Activated T-cell treated with anti-CD3 and anti-CD28 coated beads for 4 hours (primary cell): ENCODE measurements at places on chromosomes 7 and 10.

DNA sequence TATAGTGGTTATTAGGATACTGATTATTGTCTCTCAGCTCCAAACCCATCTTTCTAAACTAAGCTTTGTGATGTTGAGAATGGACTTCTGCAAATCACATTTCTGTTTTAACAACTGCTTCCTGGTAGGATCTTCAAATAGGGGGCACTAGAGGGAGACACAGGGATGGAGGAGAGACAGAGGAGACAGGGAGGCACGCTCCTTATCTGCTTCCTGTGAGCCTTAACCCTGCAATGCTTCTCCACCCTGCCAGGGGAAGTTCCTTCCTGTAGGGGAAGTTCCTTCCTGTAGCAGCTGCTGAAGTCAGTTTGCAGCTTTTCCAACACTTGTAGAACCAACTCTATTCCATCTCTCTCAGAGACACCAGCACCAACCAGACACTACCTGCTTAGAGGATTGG, 847.2 kb downstream of the CCSER2 start:
- no peak for DNase-seq

- no peak for DNase-seq
Observed at GRCh38 chr10:21728618-21729017, 194.6 kb downstream of the MLLT10 start.

GRCh38 chr7:112192236-112193154, 13.7 kb downstream of the DOCK4 start:
- DNase-seq: no peak

- no peak for DNase-seq
Observed at GRCh38 chr7:49845626-49846025, 72.2 kb downstream of the VWC2 start.

DNA sequence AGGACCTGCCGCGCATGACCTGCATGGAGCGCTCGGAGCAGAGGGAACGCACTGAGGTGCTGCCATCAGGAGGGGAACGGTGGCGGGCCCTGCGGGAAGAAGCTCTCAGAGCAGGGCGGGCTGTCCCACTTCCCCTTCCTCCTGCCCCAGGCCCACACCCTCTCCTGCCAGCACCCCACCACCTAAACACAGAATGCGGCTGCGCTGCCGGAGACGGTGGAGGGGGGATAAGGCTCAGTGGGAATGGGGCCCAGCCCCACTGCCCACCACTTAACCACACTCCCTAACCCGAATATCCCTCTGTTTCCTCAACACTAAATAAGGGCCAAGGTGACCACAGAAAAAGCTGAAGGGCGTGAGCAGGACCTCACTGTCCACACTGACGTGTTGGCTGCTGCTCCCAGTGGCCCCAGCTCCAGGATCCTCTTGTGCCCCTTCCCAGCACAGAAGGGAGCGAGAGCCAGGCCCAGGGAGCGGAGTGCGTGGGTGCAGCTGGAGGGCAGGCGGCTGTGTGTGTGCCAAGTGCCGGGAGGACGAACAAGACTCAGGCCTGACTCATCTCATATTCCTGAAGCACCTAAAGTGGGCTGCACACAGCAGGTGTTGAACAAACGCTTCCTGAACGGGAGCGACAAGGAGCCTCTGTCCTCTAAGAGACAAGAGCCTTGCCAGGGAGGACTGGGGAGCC, 116.8 kb downstream of the MAD1L1 start:
- no peak for DNase-seq

GRCh38 chr10:100024748-100025147, 15.0 kb upstream of the DNMBP start:
- DNase-seq: no peak

DNA sequence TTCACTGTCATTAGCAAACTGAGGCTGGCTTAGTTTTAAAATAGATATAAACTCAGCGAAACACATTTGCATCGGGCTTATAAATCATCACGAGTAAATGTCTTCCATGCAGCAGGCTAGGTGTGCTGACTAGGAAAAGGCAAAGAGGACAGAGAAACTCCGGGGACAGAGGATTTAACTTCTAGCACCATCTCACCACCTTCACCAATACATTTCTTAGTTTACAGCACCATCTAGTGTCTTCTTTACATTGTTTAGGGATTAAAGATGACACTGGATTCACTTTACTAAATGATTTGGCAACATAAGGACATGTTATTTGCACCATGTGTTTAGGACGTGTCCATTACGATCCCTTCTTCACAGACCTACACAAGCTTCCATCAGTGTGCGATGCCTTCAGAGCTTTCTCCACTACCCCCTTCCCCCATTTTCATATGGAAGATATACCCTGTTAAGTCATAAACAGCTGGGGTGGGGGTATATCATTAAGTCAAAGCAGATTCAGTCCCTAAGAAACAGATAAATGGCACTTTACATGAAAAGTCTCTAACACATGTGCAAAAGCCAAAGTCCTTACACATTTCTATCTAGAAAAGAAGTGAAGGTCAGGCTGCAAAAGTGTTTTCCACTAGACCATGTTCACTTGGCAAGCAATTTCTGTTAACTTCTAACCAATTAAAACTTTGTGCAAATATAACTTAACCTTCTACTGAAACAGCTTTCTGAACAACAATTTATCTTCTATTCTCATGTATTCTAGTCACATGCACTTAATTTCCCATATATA, 103.3 kb downstream of the GRB10 start:
- DNase-seq: no peak

DNA sequence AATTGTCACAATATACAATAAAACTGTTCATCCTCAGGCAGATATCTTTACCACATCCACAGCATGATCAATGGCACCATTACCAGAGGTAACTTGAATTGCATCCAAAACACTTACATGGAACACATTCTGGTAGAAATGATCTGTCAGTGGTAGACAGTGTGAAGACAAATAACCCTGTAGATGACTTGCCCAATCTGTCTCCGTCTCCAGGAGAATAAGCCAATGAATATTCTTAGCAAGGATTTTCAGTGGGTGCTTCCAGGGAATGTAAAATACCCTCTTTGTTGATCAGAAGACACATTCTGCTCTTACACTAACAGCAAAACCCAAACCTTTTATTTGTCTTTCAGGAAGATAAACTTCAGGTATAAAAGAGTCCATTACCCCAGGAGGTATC, 43.8 kb downstream of the VWC2 start:
- no peak for DNase-seq

- no peak for DNase-seq
Observed at GRCh38 chr10:23046027-23046426, 49.4 kb upstream of the MSRB2 start.

DNA sequence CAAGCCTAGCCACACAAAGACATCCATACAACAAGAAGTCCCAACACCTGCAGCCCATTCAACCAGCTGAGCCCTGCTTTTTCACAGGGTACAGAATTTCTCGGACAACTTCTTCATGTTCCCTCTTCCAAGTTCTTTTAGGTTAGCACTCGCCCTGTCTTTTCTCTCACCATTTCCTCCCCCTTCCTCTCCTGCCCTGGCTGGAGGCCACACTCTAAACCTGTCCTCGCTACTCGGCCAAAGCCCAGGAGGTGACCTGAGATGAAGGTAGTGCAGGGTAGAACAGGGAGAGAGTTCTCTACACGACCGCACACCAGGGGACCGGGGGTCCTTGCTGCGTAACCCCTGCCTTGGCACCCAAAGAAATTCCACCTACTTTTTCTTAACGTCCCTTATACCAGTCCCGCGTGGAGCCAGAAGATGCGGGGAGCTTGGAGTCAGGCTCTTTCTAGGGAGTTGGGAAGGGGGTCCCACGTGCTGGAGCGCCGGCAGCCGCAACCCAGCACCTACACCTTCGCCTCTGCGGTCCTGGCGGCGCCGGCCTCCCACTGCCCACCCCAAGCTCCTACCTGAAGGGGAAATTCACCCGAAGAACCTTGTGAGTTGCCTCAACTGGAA, 16.0 kb upstream of the DLX6 start:
- no peak for DNase-seq

- DNase-seq: no peak
Observed at GRCh38 chr7:67616517-67616916, 619.9 kb downstream of the TYW1 start.

DNA sequence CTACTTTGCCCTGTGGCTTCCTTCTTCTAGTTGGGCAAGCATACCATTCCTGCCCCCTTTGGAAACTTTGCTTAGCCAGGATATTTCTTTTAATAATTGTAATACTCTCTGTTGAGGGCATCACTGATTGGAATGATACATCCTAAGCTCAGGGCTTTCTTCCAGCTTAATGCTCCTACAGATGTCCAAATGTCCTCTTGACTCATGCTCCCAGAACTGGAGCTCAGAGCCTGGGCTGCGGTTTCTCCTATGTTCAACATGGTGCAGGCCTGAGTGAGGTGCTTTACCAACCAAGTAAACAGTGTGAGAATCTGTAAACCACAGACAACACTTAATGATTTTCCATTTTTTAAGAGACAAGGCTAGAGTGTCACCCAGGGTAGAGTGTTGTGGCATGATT, 108.6 kb downstream of the LRRC4 start:
- no peak for DNase-seq

DNA sequence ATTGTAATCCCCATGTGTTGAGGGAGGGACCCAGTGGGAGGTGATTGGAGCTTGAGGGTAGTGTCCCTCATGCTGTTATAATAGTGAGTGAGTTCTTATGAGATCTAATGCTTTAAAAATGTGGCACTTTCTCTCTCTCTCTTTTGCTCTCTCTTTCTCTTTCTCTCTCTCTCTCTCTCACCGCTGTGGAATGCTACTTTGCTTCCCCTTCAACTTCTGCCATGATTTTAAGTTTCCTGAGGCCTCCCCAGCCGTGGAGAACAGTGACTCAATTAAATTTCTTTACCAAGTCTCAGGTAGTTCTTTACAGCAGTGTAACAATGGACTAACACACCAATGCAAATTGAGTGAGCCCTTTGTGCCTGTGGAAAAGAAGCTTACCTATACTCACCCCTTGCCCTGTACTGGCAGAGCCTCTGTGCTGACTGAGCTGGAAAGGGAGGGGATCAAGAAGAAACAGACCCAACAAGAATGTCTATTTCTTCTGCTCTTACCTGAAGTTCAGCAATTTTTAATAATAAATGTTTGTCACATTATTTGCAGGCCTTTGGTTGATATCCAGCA, 642.5 kb upstream of the KCND2 start:
- no peak for DNase-seq

- no peak for DNase-seq
Observed at GRCh38 chr7:108613147-108613948, 43.7 kb downstream of the DNAJB9 start.

DNA sequence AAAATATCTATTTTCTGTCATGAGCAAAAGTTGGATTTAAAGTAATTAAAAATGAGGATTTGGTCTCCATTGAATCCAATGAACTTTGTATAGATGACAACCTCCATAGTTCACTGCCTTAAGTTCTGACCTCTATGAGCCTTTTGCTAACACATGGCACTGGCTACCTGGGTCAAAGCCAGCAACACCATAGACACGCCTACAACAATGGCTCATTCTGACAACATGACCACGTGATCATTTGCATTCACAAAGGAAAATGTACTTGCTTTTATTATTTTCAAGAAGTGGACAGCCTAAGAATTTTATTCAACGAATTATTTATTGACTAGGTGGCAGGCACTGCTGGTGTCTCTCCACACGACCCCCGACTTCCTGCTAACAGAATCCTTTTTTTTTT, 90.6 kb downstream of the CARD11 start:
- no peak for DNase-seq

GRCh38 chr10:33325929-33326328, 8.5 kb downstream of the NRP1 start:
- no peak for DNase-seq

DNA sequence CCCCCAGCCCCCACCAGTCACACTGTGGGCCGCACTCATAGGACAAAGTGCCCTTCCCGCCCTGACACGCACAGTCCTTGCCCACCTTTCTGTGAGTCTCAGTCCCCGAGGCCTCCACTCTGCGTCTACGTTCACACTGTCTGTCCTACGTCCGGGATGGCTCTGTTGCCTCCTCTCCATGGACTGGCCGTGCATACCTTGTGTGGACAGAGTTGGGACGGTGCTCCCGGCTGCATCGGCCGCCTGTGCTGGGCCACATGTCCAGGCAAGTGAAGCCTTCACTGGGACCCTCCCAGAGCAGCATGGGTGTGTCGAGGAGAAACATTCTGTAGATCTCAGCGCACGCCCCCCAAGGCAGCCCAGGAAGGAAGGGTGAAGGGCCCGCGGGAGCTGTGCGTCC, 239.0 kb downstream of the MGMT start:
- no peak for DNase-seq

DNA sequence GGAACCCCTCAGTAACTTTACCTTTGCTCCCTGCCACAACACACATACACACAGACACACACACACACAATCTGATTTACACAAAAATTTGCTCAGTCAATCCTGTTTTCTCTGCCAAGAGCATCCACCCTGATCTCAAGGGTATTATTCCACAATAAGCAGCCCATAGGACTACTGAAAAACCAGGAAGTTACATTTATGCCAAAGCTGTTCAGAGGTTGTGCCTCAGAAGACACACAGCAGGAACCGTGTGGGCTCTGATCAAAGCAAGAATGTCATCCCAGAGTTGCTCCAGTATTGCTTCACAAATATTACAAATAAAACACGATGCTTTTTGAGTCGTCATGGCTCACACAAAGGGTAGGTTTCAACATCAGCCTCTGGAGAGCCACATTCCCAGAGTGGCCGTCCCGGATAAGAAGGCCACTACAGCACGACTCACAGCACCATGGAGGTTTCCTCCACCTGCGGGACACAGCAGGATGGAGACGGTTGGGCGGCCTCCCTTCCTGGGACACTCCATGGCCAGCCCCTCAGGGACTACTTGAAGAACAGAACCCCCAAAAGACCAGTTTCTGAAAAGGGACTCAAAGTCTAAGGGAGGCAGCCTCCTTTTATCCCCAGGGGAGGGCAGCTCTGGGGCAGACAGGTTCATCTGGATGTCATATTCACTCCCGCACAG, 1.6 kb downstream of the AIFM2 start:
- DNase-seq: no peak

DNA sequence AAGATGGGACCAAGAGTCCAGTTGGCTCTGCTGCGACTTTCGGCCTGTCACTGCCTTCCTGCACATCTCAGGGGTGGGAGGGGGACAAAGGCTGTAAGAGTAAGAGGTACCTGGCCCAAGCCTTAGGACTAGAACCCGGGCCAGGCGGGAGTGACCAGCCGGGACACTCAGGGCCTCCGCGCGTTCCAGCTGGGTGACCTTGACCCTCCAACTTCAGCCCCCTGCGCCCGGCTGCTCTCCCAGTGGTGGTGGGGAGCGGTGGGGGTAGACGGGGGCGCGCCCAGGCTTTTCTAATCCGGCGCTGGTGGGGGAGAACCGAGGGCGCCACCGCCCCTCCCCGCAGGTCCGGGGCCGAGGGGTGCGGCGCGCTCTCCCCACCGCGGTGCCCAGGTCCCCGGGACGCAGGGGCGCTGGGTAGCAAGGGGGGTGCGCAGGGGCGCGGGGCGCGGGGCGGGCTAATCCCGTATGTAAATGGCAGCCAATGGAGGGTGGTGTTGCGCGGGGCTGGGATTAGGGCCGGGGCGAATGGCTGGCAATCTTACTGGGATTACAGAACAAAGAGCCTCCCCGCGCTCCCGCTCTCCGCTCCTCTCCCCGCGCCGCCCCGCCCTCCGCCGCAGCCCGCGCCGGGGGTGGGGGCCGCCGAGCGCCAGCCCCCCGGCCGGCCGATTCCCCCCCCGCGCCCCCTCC, at the start of gene GTF2IRD1:
TSS of gene GTF2IRD1 (plus strand) at position 585 of the 690 bp plus-strand sequence. CDS start 54,175 bp downstream, outside the sequence.
- DNase-seq: peak; percentile 8

GRCh38 chr7:16428672-16429071, 7.3 kb upstream of the CRPPA start:
- no peak for DNase-seq

- no peak for DNase-seq
Observed at GRCh38 chr10:69065406-69066361, 22.2 kb upstream of the SRGN start.

GRCh38 chr7:142438235-142438922, 180.5 kb upstream of the PRSS58 start:
- no peak for DNase-seq
